Bladder microvascular endothelial cell (primary cell): ENCODE measurements at places on chromosomes 3 and 15. TPM values are rescaled to one million over a fixed set of nuclear protein-coding genes. Genes with fewer than 3 reads are reported as not detected.

NGLY1 gene
- 20.4 and 39.0 TPM in 2 replicates for total RNA-seq

CEP152 gene
- 7.4 and 8.9 TPM in 2 replicates for total RNA-seq

PSTPIP1 gene
- 0.13 TPM in 1 of 2 replicates, not detected in the other for total RNA-seq

RGMA gene
- 0.06 TPM in 1 of 2 replicates, not detected in the other for total RNA-seq

PLAAT1 gene
- 0.44 and 1.8 TPM in 2 replicates for total RNA-seq

ZNF502 gene
- total RNA-seq, result 2.3 and 4.8 TPM in 2 replicates

USP50 gene
- 0.69 TPM in 1 of 2 replicates, not detected in the other for total RNA-seq

TIMP4 gene
- total RNA-seq, result 0.82 and 0.97 TPM in 2 replicates

HCN4 gene
- under 0.01 TPM in 1 of 2 replicates, not detected in the other for total RNA-seq

FOXB1 gene
- total RNA-seq, result not detected in 2 replicates

CACNA2D3 gene
- total RNA-seq, result not detected in 2 replicates

RBM15B gene
- 24.3 and 33.9 TPM in 2 replicates for total RNA-seq

TPRG1 gene
- not detected in 2 replicates for total RNA-seq

DCP1A gene
- 6.5 and 16.1 TPM in 2 replicates for total RNA-seq

STX19 gene
- not detected in 2 replicates for total RNA-seq
